NCI-H2081 (cell line): ENCODE measurements at places on chromosomes 1 and 21.
A peak's percentile ranks its signal among the peaks of the same experiment; 100 is the strongest.

- no peak for DNase-seq
Observed at GRCh38 chr1:203491664-203492063, 2.3 kb upstream of the OPTC start.

DNA sequence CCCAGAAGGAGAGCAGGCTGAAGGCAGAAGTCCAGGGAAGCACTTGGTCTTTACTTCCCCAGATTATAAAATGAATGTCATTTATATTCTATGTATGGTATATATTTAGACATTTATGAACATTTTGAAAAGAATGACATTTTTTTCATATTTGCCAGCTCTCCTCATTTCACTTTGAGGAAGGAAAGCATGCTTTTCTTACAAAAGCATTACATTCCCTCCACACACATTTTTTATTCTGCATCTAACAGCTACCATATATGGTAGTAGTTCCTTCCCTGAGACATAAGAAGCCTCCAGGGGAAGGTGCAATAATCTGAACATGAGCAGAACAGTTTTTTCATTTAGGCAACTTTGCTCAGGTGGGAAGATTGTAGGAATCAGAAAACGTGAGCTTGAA lies 94.0 kb downstream of the LRRC7 start:
- DNase-seq, result no peak

GRCh38 chr1:170604065-170604464 lies 59.9 kb upstream of the PRRX1 start:
- DNase-seq, result no peak

- no peak for DNase-seq
Observed at GRCh38 chr1:87785386-87785785, 456.7 kb downstream of the LMO4 start.

- no peak for DNase-seq
Observed at GRCh38 chr1:154157520-154158306, 2.8 kb upstream of the NUP210L start.

DNA sequence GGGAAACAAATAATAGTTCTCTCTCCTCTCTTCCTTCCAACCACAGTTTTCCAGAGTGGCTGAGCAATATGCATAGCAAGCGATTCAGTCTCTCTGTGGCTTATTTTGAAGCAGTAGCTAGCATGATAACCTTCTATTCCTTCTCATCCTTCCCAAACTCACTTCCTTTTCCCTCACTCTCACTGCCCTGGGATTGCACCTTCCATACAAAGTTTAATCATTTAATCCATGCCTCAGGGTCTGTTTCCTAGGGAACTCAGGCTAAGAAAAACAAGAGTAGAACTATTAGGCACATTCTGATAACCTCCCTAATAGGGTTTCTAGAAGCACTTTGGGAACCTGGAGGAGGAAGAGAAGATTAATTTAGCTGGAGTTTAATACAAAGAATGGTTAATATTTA lies 97.7 kb upstream of the S1PR1 start:
- DNase-seq, result no peak

DNA sequence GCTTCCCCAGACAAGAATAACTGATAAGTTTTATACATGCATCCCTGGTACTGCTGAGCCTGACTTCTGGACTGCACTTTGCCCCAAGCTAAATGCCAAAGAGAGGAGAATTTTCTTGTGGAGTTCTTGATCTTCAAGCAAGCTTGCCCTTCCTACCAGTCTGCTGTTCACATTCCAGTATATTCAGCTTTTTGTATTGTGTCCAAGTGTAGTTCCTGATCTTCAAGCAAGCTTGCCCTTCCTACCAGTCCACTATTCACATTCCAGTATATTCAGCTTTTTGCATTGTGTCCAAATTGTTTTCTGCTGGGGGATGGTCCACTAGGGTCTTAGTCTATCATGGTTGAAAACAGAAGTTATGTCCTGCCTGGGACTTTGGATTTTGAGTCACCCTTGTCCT lies 894 bp upstream of the TSEN15 start:
- no peak for DNase-seq

DNA sequence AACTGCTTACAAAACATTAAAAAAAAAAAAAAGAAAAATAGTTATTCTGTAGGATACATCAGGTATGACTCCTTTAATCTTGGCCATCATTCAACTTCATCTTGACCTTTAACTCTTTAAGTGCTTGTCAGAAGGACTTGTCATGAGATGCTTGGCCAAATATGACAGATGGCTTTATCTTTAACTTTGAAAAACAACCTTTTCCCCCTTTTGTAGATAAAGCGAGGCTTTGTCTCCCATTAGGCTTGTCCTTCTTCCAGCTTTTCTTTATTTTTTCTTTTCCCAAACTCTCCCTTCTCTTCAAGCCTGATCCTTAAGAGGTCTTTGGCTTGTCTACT lies 2.3 kb downstream of the SRSF10 start:
- no peak for DNase-seq

GRCh38 chr1:46396441-46397398 lies 2.6 kb downstream of the FAAH start:
- DNase-seq, result peak; percentile 59

DNA sequence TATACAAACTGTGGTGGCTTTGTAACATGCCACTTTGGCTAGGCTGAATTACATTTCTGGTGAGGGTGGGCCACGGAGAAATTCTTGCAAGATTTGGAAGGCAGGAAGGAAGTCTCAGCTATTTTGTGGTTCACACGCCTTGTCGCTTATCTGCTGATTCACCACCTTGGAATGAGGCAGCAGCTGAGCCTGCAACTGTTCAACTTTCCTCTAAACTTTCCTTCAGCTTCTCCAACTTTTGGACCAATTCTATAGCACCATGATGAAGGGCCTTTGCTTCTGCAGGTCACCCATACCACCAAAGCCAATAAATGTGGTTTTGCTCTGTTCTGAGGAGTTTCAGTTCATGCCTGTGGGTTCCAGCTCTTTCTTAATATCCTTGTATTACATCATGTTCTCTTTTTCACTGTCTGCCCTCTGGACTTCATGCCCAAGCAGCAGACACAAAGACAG lies 337.6 kb upstream of the SNX7 start:
- DNase-seq, result no peak

DNA sequence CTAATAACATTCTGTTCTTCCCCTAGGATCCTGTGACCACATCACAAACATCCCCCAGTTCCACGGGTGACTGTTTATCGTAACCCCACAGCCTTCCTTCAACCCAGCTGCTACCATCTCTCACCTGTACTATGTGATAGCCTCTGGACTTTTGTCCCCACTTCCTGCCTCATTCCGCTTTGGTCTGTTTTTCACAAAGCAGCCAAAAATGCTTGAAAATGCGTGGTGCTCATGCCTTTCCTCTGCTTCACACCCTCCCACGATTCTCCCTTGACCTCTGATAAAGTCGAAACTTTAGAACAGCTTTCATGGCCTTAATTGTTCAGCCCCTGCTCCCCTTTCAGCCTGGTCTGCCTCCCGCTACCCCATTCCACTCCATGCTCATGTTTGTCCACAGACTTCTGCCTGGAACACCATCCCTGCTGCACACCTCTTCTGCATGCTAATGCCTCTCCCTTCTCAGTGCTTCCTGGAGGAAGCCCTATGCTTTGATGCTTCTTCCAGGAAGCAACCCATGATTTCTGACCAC lies 165.6 kb downstream of the PLPP3 start:
- no peak for DNase-seq

DNA sequence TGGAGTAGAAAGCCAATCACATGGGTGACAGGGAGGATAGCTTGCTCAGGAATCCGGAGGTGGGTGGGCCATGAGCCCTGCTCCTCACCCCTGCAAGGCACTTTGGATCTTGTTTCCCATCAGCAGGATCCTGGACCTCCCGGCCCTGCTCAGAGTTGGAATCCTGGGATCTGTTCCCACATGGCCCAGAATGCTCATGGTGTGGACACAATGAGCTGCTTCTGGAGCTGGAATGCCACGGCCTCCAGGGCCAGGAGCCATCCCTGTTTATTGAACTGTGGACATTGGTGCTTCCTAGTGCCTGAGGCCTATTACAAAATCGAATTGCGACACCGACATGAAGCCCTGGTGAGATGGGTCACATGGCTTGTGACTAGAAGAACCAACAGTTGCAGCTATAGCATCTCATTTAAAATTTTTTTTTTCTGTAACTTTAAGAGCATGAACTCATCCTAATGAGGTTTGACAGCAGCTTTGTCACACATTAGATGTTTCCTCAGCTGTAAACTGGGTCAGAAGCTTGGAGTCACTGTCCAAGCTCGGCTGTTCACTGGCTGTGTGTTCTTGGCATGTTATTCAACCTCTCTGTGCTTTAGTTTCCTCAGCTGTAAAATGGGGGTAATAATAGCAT lies 40.4 kb upstream of the GOLT1A start:
- DNase-seq, result no peak
